Iris pigment epithelial cell (primary cell): ENCODE measurements at places on chromosomes 4 and X.

DNA sequence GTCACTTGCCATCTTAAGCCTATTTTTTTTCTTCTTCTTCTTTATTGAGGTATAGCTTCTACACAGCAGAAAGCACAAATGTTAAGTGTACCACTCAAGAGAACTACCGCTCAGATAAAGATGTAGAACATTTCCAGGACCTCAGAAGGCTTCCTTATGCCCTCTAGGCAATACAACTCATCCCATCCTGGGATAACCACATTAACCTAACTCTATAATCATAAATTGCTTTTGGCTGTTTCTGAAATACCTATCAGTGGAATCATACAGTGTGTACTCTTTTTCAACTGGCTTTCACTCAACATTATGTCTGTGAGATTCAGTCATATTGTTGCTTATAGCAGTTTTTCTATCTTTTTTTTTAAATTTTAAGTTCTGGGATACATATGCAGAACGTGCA is 51.7 kb downstream of the ARFIP1 start:
- DNase-seq: no peak

- no peak for DNase-seq
These were observed 212.7 kb upstream of the FMR1 start for GRCh38 chrX:147699061-147699460.

DNA sequence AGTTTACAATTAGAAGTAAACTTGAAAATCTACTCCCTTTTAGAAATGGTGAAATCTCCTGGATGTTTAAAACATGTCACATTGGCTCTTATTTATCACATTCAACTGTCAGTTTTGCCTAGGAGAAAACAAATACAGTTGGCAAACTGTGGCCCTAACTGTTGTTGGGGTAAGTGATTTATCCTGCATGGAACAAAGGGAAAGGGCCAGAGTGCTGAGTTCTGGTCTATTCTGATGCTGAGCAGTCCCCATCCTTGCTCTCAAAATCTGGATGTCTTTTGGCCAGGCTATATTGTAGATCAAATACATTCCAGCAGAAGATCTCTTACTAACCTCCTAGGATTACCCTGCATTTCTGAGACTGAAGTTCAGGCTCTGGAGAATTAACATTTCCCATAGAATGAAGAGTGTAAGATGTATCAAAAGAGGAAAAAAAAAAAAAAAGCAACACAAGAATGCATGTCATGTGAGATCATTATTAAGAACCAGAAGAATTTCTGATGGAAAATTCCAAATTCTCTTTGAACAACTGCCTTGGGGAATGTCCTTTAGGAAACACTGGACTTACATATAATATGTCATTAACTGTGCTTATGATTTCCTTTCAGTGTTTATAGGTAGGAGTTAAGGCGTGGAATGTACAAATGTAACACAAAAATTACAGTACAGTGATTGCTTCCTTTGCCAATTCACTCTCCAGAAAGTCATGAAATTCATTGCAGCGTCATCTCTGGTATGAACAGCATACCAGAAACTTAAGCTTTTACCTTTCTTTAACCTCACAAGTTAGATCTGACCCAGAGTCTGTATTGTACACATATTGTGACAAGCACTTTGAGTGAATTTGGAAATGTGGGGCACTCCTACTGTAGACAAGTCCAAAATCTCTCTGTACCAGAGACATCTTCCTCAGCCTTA is 1012.5 kb upstream of the LCORL start:
- peak; percentile 50 for DNase-seq

- DNase-seq: peak; percentile 52
These were observed 25.5 kb downstream of the MID2 start for GRCh38 chrX:107851215-107851614.

DNA sequence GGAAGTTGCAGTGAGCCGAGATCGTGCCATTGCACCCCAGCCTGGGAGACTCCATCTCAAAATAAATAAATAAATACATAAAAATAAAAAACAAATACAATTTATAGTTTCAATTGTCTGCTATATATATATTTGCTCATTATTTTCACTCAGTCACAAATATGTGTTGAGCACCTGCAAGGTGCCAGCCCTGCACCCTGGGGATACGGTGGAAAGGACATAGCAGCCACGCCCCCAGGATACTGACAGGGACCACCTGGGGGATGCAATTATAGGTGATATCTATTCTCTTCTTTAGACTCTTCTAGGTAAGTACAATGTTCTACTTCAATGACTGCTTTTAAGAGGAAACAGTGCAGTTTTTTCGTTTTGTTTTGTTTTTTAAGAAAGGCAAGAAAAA is 85.0 kb downstream of the JAKMIP1 start:
- no peak for DNase-seq

- no peak for DNase-seq
These were observed 88.2 kb downstream of the ADGRA3 start for GRCh38 chr4:22427675-22428074.

DNA sequence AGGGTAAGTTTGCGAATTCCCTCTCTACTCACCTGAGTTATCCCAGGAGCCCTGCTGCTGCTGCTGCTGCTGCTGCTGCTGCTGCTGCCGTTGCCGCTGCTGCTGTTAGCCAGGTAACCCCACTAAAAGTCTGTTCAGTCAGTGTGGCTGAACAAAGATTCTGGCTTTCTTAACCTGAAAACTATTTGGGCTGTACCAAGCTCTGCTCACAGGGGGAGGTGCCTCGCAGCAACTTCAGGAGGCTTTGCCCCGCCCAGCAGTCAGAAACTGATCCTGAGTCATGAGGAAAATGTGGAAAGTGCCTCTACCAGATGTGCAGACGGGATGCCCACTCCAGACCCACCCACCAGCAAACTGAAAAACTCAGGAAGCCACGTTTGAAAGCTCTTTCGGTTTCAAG is at the start of gene CAPN6:
TSS of gene CAPN6 (minus strand) at position 145 of the 400 bp plus-strand sequence. CDS start 6,547 bp downstream, outside the sequence.
- peak; percentile 12 for DNase-seq

DNA sequence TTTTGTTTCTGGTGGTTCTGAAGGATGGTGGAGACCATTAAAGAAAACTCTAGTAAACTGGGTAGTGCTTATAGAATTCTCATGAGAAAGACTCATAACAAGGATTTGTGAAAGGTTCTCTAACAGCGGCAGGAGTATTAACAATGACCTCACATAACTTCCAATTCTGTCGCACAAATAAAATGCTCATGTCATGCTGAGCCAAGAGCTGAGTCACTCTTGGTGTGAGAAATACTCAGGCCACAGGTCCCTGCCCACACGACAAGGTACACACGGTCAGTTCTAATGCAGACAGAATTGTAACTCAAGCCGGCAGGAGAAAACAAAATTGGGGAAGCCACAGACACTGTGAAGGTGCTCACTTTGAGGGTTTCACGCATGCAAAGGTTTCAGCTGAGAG is 34.4 kb upstream of the C4orf50 start:
- no peak for DNase-seq

DNA sequence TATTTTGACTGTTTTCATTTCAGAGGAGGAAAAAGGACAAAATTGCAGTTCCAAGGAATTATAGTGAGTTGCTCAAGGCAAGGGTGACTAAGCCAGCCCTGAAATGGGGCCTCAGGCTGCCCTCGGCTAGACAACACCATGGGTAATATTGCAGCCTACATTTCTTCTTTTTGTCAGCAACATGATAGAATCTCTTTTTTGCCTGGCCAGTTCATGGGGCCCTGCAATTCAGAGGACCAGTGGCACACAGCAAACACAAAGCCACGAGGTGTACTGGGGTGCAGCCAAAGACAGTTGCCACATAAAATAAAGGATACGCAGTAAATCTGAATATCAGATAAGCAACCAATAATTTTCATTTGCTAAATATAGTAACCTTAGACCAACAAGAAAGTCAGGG is 41.8 kb downstream of the RBM47 start:
- DNase-seq: peak; percentile 88

DNA sequence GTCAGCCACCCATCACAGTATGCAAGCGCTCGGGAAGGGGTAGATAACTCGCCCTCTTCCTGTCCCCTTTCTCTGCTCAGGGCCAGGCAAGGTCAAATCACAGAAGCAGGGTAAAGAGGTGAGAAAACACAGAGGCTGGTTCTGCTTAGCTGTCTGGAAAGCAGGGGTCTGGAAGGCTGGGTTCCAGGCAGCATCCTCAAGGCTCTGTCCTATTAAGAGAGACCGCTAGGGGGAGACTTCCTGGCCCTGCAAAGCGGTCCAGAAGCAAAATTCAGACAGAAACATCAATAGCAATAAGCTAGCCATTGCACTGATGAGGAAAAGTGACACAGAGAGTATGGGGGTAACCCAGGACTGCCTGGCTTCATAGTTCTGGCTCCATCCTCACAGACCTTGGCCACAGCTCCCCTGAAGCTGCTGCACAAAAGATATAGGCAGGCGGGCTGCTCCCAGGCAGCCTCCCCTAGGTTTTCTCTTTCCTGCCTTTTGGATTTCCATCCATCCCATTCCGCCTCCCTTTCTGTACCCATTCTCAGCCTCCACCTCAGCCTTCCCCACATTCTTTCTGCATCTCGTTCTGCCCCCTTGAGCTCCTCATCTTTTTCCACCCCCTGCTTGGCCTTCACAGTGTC is 308.5 kb downstream of the EVC2 start:
- DNase-seq: peak; percentile 42

DNA sequence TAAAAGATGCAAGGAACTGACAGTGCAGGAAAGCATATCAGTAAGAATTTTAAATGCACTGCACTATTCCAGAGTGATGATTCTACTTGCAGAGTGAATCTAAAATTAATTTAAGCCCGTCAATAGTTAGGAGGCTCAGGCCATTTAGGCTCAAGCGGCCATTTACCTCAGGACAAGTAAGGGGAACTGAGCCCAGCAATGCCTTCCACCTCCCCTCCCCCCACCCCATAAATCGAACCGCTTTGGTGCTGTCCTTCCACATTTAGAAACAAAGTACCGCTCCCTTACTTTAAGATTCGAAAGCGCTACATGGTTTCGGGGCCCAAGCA is 665 bp downstream of the RBM41 start:
- DNase-seq: peak; percentile 4

- no peak for DNase-seq
These were observed 130.9 kb upstream of the RPS6KA3 start for GRCh38 chrX:20397587-20397986.

GRCh38 chrX:1686642-1687041 is 71.8 kb downstream of the ASMT start:
- peak; percentile 7 for DNase-seq

- DNase-seq: no peak
These were observed 94.2 kb downstream of the LARP1B start for GRCh38 chr4:128155231-128155855.

DNA sequence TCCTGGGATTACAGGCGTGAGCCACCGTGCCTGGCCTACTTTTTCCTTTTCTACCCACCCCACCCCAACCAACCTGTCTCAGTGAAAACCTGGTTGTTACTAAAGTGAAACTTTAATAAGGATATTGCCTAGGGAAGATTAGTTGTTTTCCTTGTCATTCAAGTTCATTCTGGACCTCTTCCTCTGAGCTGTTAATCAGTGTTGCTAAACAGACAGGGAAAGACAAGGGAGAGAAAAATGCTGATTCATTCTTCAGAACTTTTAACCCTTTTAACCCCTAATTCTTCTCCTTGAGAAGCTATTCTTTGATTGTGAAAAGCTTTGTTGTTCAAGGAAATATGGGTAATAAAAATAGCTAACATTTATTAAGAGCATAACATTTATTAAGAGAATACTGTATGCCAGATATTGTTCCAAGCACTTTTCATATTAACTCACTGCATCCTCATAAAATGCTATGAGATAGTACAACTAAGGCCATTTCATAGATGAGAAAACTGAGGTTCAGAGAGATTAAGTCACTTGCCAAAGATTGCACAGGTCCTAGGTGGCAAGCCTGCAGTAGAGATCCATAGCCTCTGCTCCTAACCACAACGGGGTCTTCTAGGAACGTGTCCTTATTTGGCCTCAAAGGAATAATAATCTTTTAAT is 34.8 kb downstream of the OSTC start:
- peak; percentile 59 for DNase-seq

GRCh38 chr4:77819404-77819842 is 255 bp upstream of the CNOT6L start:
- DNase-seq: peak; percentile 30

DNA sequence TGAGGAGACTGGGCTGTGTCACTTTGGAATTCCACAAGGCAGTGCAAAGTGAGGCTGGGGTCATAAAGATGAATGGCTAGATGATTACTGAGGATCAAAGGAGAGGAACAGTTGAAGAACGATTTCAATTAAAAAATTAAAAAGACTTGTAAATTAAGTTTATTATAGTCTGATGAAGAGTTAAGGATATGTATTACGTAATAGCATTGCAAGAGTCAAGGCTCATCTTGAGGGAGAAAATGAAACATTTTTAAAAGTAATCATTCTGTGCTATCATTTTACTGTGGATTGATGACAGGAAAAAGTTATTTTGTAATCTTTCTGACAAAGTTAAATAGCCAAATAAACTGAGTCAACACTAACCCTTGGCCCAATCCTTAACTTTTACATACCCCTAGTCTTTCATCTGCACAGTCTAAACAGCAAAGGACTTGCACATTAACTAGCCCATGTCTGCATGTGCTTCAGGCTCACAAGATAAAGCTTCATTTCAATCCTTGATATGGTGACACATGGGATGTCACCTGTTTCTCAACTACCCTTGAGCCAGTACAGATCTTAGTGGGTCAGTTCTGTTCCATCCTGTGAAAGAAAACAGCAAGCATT is 465.5 kb upstream of the CTSO start:
- DNase-seq: peak; percentile 22

DNA sequence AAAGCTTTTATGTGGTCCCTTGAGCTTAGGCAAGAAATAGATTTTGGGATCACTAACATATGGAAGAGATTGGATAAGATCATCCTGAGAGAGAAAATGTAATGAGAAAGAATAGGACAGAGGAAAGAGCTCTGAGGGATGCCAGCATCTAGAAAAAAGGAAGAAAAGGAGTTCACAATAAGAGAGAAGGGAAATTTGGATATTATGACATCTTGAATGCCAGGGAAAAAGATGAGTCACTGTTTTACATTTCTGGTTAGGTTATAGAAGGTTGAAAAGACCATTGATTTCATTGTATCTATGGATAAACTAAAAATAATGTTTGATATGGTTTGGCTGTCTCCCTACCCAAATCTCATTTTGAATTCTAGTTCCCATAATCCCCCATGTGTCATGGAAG is 208.5 kb downstream of the MAD2L1 start:
- DNase-seq: peak; percentile 49

DNA sequence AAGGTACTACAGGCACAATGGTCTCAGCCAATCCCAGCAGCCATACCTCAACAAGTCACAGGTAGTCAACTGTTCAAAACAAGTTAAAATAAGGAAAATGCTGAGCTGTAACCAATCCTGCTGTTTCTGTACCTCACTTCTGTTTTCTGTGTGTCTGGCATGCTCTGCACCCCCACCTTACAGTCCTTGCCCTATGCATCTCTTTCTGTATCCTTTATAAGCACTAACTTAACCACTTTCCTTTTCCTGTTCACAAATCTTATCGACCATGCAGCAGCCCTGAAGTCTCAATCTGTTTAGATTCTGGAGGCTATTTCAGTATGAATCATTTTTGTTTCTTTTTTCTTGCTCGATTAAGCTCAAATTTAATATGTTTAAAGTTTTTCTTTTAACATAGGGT is 12.5 kb upstream of the FAM13A start:
- no peak for DNase-seq

DNA sequence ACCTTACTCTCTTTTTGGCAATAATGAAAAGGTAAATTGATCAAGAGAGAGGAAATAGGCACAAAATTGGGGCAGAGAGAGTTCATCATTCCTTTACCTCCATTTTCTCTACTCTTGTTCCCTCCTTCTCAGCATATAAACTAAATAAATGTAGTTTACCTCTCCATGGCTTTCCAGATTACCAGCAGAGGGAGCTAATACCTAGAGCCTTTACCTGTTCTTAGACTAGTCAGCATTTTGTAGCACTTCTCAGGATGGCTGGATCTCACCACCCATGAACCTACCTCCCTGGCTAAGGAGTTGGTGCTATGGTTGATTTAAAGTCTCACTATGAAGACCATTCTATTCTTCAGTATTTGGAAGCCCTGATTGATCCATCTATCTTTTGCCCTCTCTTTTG is 15.7 kb downstream of the OFD1 start:
- DNase-seq: peak; percentile 36
